ENCODE measurements at places on chromosomes 11 and 22.

GRCh38 chr11:75810637-75811390 is 4.2 kb upstream of the UVRAG start:
- DNase-seq, result no peak

DNA sequence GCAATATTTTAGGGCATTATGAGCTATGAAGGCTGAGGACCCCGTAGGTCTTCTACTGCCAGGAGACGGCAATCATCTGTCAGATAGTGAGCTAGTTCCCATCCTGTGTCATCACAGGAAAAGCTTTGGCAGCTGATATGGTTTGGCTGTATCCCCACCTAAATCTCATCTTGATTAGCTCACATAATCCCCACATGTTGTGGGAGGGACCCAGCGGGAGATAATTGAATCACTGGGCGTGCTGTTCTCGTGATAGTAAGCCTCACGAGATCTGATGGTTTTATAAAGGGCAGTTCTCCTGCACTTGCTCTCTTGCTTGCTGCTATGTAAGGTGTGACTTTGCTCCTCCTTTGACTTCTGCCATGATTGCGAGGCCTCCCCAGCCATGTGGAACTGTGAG is 18.1 kb downstream of the CSRP3 start:
- DNase-seq, result no peak

DNA sequence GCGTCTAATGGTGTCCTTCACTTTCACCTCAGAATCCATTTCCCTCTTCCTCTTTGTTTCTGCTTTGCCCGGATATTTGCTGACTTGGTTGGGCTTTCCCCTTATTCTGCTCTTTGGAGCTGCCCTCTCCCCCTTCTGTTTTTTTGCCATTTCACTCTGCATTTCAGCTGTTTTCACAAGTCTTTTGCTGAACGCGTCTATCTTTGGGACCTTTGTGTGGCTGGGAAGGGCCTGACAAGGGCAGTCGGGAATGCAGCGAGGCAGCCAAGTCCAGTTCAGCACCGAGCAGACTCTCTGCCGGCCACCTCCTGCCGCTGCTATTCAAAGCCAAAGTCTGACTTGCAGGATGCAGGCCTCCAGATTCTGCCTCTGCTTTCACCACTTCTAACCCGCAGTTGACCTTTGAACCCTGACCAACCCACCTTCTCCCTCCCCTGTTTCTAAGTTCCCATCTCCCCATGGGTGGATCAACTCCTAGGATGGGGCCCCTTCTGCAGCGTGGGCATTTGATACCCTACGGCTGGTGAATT is 38.2 kb downstream of the FEZ1 start:
- peak; percentile 61 for DNase-seq

GRCh38 chr22:29907753-29908515 is 25.0 kb downstream of the MTMR3 start:
- peak; percentile 92 for DNase-seq

GRCh38 chr11:64810891-64811272 is 531 bp upstream of the MEN1 start:
- no peak for DNase-seq

- peak; percentile 40 for DNase-seq
These were observed 25.4 kb downstream of the TPBGL start for GRCh38 chr11:75265851-75266531.

- DNase-seq, result no peak
These were observed 54.9 kb downstream of the SVIP start for GRCh38 chr11:22774716-22775115.

DNA sequence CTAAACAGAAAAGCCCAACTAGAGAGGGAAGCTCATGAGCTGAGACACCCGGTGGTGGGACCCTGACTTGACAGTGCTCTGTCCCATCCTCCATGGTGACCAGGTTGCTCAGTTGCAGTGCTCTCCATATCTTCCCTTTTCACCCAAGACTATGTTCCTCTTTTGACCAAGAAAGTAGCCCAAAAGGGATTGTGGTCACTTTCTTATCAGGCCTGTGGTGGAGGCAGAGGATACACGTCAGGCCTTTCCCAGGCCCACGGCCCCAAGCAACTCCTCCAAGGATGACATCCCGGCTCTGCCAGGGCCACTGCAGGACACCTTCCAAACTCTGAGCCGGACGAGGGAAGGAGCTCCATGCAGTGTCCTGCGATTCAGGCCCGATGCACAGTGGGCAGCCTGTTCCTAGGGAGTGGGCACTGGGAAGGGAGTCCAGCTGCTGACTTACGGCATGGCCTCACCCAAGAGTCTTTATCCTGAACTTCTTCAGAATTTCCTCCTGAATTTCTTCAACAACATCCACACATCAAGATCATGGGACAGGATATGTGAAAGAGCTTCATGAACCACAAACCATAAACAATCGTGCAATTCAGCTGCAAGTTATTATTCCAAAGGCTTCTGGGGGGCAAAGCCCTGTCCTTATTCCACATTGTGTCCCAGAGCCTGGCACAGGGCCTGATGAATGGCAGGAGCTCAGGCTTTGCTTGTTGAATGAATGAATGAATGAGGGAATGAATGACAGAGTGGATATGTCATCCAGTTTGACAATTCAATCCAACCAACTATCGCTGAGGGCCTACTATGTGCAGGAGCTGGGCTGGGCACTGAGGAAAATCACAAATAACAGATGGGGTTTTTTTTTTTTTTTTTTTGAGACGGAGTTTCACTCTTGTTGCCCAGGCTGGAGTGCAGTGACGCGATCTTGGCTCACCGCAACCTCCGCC is 36.0 kb upstream of the MYH9 start:
- no peak for DNase-seq

DNA sequence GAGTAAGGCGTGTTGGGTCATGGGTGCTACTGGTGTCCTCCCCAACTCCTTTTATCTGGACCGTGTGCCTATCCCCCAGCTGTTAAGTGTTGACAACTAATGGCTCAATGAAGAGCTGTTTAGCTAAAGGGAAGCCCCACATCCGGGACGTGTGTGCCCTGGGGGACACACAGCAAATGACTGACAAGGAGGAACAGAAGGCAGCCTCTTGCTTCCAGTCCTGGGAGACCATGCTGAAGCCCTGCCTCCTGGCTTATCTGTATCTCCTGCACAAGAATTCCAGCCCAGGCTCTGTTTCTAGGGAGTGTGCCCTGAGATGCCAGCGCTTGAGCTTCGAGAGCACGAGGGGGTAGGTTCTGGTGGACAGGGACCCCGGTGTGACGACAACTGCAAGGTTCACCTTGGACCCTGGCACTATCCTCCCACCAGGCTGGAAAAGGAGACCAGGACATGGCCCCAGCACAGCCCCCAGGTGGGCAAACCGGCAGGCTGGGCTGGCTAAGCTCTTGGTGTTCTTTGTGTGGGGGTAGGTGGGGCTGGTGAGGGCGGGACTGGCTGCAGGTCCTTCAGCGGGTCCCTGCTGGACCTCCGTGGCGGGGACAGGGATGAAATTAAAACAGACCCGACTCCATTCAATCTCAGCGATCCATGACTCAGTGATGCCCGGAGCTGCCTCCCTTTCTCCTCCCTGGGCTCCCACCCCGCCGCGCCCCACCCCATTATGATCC is 21.0 kb downstream of the ASCL2 start:
- DNase-seq, result no peak

DNA sequence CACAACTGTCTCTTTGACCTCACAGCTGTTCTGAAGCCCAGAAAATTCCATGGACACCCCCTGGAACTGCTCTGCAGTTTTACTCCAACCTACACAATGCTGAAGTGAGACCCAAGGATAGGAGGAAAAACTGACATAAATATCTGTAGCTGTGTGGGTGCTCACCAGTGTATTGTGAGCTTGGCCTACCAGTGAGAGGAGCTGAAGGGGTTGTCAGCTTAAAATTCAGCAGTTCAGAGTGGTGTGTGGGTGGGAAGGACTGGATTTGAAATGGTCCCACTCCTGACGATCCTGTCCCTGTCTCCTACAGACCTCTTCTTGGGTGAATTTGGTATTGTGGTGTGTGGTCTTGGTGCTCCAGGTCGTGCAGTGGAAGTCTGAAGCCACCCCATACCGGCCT is 2.2 kb downstream of the TMEM223 start:
- no peak for DNase-seq

DNA sequence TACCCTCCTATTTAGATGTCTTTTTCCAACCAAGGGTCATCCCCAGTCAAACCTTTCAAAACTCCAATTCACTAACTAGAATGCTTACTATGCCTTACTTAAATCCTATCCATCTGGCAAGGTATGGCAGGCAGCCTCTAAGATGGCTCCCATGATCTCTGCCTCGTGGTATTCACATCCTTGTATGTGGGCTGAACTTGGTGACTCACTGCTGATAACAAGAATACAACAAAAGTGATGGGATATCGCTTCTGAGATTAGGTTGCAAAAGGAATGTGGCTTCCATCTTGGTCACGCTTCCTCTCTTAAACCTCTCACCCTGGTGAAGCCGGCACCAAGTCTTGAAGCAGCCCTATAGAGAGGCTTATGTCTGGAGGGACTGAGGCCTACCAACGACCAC is 29.6 kb upstream of the UPB1 start:
- DNase-seq, result peak; percentile 58

DNA sequence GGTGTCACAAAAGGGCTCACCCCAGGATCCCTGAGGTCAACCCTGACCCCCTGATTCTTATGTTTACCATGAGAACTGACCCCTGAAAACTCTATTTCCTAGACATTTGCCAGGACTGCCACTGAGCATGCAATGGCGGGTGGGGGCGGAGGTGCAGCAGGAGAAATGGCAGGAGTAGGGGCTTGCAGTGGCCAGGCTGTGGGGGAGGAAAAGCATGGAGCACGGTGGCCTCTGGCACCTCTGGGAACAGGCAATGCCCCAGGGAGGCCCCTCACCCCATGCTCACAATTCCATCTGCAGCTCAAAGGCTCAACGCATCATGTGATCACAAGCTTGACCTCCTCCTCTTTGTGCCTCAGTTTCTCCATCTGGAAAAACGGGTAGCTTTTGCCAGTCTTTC is 46.5 kb upstream of the FGF3 start:
- no peak for DNase-seq

DNA sequence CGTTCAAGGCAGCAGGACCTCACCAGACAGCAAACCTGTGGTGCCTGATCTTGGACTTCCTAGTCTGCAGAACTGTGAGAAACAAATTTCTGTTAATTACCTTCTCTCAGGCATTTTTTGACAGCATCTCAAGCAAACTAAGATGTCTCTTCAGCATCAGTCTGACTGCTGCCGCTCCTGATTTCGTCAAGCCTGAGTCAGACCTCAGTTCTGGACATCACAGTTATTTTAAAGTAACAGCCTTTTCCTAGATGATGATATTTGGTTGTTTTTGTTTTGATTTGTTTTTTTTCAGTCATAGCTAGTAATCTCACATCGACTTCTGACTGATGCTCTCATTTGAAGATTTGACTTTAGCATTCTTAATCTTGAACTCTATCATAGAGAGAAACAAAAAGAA is 71.9 kb downstream of the BLID start:
- DNase-seq, result no peak

GRCh38 chr11:128512474-128512996 is 74.8 kb downstream of the ETS1 start:
- DNase-seq, result no peak

DNA sequence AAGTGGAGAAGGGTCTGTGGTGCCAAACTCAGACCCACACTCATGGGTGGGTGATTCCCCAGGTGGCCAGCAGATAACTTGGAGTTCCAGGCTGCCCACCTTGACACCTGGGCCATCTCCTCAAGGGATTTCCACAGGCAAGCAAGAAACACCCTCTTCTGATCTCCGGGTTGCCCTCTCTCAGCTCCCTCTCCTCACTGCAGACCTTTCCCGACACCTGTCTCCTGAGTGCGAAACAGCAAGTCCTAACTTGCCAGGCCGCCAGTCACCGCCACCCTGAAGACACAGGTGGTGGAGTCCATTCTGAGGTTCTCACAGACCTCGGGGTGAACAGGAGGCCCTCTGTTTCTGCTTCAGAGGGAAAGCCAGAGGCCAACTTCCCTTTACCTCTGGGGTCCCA is 16.6 kb downstream of the GALNT18 start:
- DNase-seq, result no peak

- DNase-seq, result peak; percentile 86
These were observed 78.5 kb downstream of the TRAF6 start for GRCh38 chr11:36431429-36432092.

DNA sequence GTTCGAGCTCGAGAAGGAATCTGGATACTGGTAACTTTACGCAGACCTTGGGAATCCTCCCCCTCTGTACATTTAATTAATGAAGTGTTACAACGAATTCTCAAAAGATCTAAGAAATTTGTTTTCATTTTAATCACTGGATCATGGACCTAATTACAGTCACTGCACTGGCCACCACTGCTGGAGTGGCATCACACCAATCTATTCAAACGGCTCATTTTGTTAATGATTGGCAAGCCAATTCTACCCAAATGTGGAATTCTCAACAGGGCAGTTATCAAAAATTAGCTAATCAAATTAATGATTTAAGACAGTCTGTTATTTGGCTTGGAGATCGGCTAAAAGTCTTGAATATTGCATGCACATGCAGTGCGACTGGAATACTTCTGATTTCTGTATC is 30.1 kb upstream of the ALDH3B2 start:
- no peak for DNase-seq

- no peak for DNase-seq
These were observed 22.0 kb downstream of the IFT27 start for GRCh38 chr22:36753916-36754315.

- DNase-seq, result no peak
These were observed 97.0 kb downstream of the ST3GAL4 start for GRCh38 chr11:126452241-126453101.

DNA sequence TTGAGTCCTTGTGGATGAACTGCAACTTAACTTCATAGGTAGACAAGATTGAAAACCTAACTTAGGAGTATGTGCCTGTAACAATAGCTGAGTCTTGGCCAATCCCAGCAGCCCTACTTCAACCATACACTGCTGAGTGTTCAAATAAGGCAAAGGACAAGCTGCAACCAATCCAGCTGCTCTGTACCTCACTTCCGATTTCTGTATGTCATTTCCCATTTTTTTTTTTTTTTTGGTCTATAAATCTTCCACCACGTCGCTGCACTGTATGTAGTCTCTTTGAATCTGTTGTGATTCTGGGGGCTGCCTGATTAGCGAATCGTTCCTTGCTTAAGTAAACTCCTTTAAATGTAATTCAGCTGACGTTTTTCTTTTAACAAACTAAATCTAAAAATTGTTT is 35.4 kb upstream of the FLI1 start:
- DNase-seq, result no peak

GRCh38 chr22:46587061-46587460 is 33.1 kb upstream of the GRAMD4 start:
- no peak for DNase-seq
